ENCODE measurements at places on chromosomes 12 and 14. TPM values are rescaled to one million over a fixed set of nuclear protein-coding genes. Genes with fewer than 3 reads are reported as not detected.

DNA sequence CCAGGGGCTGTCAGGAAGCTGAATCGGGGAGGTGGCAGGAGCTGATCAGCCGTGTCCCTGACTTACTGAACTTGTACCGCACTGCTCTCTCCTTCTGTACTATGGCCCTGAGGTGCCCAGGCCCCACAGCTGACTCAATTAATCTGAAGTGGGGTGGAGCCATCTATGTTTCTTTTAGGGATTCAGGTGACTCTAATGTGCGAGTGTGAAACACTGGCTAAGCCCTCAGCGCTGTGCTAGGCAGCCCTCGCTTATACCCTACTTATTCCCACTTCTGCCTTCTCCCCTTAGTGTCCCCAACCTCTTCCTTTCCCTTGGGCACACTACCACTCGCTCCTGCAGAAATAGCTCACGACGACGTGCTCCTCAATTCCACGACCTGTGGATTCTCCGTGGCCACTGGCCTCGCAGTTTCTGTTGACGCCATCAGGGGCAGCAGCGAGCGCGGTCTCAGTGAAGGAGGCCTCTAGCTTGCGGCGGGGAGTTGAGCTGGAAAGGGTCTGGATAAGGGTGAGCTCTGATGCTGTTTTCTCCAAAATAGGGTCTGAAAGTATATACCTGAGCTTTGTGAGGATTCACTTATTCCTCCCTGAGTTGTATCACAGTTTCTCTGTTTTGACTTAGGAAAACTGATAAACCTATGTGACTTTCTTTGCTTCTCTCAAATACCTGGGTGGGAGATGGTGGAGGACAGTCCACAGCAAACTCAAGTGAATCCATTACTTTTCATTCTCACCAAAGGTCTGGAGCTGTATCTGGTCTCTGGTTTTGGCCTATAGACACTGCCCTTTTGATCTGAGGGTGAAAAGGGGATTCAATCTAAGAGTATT is 167.6 kb downstream of the SLC41A2 start:
- H3K4me3 ChIP-seq, result no peak overlapping the region
- DNase-seq, result peak; percentile 56
- H3K27ac ChIP-seq, result no peak overlapping the region

DNA sequence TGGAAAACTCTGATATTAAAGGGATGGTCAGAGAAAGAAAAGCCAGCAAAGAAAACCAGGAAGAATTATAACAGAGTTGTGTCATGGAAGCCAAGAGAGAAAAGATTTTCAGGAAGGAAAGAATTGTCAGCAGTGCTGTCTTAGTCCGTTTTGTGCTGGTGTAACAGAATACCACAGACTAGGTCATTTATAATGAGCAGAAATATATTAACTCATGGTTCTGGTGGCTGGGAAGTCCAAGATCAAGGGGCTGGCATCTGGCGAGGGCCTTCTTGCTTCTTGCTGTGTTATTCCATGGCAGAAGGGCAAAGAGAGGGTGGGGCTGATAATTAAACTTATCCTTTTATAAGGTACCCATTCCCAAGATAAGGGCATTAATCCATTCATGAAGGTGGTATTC is 6.4 kb upstream of the INHBE start:
- no peaks in the 10 kb centered on the region for H3K27me3 ChIP-seq
- no peaks in the 10 kb centered on the region for H3K36me3 ChIP-seq
- DNase-seq, result no peak
- H3K4me1 ChIP-seq, result peaks cover 9% of the 10 kb centered on the region

- H3K36me3 ChIP-seq, result no peaks in the 10 kb centered on the region
- H3K4me1 ChIP-seq, result no peaks in the 10 kb centered on the region
- DNase-seq, result no peak
- H3K4me3 ChIP-seq, result no peak overlapping the region
These were observed 52.2 kb downstream of the GOLGA5 start for GRCh38 chr14:92846162-92846897.

DNA sequence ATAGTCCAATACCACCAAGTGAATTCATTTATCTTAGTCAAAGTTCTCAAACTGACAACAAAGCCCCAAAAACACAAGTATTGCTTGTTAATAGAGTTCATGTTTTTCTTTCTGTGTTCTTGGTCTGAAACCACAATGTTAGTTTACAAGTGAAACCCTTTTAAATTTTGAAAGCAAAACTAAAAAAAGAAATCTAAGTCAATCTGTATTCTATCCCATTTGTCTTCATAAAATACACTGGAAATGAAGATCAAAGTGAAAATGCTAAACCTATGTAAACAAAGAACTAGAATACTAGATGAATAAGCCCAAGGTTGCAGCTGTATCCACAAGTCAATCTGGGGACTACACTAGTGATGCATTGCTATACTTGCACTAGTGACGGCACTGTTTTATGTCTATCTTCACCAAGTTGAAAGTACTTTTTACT is 10.4 kb downstream of the MAP4K5 start:
- H3K27me3 ChIP-seq, result no peaks in the 10 kb centered on the region
- DNase-seq, result no peak
- no peak overlapping the region for H3K27ac ChIP-seq
- H3K4me1 ChIP-seq, result peaks cover 36% of the 10 kb centered on the region

DNA sequence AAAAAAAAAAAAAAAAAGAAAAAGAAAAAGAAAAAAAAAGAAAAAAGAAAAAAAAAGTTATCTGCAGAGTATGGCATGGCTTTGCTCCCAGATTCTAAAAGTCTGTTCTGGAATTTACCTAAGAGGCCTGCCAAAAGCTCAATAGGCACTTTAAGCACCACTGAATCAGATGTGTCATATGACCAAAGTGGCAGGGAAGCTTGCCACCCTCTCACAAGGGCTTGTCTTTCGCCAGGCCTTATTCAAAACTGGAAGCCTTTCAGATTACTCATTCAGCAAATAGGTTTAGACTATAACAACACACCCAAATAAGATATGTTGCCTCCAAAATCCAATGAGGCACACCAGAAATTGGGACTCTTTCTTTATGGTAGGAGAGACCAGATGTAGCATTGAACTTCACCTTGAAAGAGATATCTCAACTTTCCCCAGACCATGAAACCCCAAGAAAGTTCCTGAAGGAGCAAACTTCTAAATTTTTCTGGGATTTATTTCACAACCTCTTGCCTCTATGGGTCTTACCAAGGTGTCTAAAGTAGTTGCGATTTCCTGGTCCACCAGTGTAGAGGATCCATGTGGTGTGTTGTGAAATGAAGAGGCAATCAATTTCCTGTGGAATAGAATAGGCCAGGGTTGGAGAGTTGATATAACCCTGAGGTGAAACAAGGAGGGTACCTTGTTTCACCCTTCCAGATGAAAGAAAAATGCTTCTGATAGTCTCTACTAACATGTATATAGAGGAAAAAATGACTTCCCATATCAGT is 218.8 kb downstream of the DAD1 start:
- H3K4me1 ChIP-seq, result peaks cover 12% of the 10 kb centered on the region
- no peak overlapping the region for H3K4me3 ChIP-seq
- DNase-seq, result no peak

GRCh38 chr14:33643426-33644181 is 307.3 kb downstream of the EGLN3 start:
- H3K4me1 ChIP-seq, result no peaks in the 10 kb centered on the region
- no peaks in the 10 kb centered on the region for H3K27me3 ChIP-seq
- no peak for DNase-seq
- H3K36me3 ChIP-seq, result no peaks in the 10 kb centered on the region
- H3K4me3 ChIP-seq, result no peak overlapping the region

DNA sequence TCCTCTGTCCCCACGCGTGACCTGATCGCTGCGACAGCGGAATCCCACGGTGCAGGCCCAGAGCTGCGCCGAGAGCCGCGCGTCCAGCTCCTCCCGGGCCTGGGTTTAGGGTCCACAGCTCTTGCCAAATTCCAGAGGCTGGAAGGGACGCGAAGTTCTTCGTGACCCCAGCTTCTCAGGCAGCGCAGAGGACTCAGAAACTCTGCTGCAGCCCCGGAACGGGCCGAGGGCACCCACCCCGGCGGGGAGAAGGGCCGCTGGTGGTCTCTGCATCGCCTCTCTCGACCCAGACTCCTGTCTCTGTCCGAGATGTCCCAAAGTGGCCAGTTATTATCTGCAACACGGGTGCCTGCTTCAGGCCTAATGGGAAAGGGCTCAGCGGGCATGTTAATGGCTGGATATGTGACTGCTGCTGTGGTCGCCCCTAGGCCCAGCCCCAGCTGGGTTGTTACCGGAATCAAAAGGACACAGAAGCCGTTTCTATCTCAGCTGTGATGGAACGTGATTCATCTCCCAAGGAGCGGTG is 236.4 kb downstream of the VRK1 start:
- H3K27ac ChIP-seq, result no peak overlapping the region
- peaks cover 60% of the 10 kb centered on the region for H3K27me3 ChIP-seq
- no peak overlapping the region for H3K4me3 ChIP-seq
- no peaks in the 10 kb centered on the region for H3K36me3 ChIP-seq

DNA sequence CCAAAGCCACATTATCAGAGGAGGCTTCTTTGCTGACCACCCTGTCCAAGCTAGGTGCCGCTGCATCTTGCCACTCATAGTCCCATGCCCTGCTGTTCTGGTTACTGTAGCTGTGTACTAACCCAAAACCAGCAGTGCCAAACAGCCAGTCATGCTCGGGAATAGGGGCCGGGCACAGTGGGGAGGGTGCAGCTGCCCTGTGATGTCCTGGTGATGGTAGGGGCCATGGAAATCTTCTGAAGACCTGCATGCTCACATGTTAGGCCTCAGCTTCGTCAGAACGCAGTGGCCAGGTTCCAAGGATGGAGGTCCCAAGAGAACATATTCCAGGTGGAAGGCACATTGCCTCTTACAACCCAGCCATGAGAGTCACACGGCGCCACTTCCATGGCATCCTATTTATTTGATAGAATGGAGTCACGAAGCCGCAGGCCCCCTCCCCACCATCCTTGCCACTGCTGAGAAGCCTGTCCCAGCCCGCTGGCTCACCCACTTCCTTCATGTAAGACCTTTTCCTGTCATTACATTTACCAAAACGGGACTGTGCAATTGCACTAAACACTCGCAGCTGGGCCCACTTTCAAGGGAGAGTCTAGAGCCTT is 48.5 kb downstream of the FAM222A start:
- no peak overlapping the region for H3K27ac ChIP-seq
- no peaks in the 10 kb centered on the region for H3K36me3 ChIP-seq
- no peaks in the 10 kb centered on the region for H3K27me3 ChIP-seq
- DNase-seq, result no peak
- peaks cover 17% of the 10 kb centered on the region for H3K4me1 ChIP-seq
- no peak overlapping the region for H3K4me3 ChIP-seq

- no peak overlapping the region for H3K27ac ChIP-seq
- H3K4me1 ChIP-seq, result no peaks in the 10 kb centered on the region
- no peaks in the 10 kb centered on the region for H3K36me3 ChIP-seq
- H3K27me3 ChIP-seq, result peaks cover 4% of the 10 kb centered on the region
- H3K4me3 ChIP-seq, result no peak overlapping the region
These were observed 58.7 kb downstream of the TUNAR start for GRCh38 chr14:95935228-95935822.

GRCh38 chr14:101854366-101854765 is 92.9 kb downstream of the PPP2R5C start:
- H3K36me3 ChIP-seq, result no peaks in the 10 kb centered on the region
- no peak overlapping the region for H3K4me3 ChIP-seq
- no peaks in the 10 kb centered on the region for H3K27me3 ChIP-seq
- H3K4me1 ChIP-seq, result peaks cover 58% of the 10 kb centered on the region

DNA sequence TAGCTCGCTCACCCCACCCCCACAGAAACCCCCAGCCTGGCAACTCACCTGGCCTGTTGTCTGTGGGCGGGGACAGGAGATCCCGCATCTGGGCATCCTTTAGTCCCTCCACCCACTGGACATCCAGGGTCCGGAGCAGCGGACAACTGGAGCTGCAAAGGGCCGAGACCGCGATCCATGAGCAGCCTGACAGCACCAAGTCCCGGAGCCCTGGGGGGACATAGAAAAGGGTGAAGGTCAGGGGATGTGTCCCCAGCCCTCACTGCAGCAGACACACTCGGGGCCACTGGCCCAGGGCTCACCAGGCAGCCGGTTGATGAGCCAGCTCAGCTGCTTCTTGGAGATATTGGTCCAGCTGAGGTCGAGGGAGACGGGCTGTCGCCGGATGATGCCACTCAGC is 40.9 kb downstream of the RNF34 start:
- H3K4me1 ChIP-seq, result peaks cover 10% of the 10 kb centered on the region
- DNase-seq, result no peak
- peaks cover 96% of the 10 kb centered on the region for H3K36me3 ChIP-seq
- H3K4me3 ChIP-seq, result no peak overlapping the region

DNA sequence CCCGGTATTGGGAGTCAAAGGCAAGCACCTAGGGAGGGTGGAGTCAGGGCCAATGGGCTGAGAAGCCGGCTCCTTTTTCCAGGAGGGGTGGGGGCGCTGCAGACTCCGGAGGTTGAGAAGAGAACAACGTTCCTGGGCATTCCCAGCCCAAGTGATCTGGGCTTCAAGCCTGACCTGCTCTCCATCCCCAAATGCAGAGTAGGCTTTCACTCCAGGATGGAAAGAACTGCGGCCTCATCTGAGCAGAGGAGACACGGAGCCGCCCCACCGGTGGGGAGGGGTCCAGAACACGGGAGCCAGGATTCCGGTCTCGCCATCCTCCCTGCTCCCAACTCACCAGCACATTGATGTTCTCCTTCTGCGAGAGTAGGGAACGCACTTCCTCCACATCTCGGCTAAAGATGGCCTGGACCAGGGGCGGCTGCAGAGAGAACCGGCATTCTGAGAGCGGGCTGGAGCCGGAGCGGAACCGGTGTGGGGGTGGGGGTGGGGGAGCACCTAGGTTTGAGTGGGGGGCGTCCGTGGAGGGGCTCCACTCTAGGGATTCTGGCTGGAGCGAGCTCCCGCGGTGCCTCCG is 605 bp downstream of the ANKRD52 start:
- H3K4me1 ChIP-seq, result peaks cover 28% of the 10 kb centered on the region
- H3K36me3 ChIP-seq, result peaks cover 45% of the 10 kb centered on the region
- H3K27me3 ChIP-seq, result no peaks in the 10 kb centered on the region

GRCh38 chr12:57741413-57741789 is 2.9 kb upstream of the AGAP2 start:
- no peak for DNase-seq
- no peak overlapping the region for H3K27ac ChIP-seq
- peak overlapping the region; percentile 26 for H3K4me3 ChIP-seq
- H3K4me1 ChIP-seq, result peaks cover 16% of the 10 kb centered on the region
- no peaks in the 10 kb centered on the region for H3K36me3 ChIP-seq

- no peaks in the 10 kb centered on the region for H3K36me3 ChIP-seq
- H3K27me3 ChIP-seq, result peaks cover 5% of the 10 kb centered on the region
- no peak overlapping the region for H3K4me3 ChIP-seq
- DNase-seq, result no peak
- no peaks in the 10 kb centered on the region for H3K4me1 ChIP-seq
These were observed 605.4 kb downstream of the MED13L start for GRCh38 chr12:115672086-115672485.

DNA sequence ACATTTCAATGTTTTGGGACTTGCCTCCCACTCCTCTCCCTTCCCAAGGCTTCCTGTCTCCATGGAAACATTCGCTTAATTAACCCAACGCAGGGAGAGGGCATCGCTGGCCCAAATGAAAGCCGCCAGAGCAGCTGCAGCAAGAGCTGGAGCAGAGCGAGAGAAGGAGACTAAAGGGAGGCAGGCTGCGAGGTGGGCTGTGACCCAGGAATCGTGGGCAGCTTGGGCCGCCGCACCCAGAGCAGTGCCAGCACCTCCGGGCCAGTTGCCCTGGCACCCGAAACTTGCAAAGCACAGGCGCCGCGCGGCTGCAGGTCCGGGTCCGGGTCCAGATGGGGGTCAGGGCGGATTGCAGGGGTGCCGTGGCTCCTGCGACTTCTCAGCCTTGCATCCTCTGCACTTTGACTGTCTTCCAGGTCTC is 43.5 kb upstream of the PTPRQ start:
- H3K4me3 ChIP-seq, result no peak overlapping the region
- H3K27me3 ChIP-seq, result no peaks in the 10 kb centered on the region
- H3K4me1 ChIP-seq, result no peaks in the 10 kb centered on the region
- H3K36me3 ChIP-seq, result no peaks in the 10 kb centered on the region

APOF gene
- not detected for total RNA-seq

NRL gene
- total RNA-seq, result 2.0 TPM

SERPINA12 gene
- total RNA-seq, result not detected

GPR137C gene
- 1.0 TPM for total RNA-seq

KRT2 gene
- total RNA-seq, result not detected

SLC38A1 gene
- total RNA-seq, result 139 TPM

ENDOU gene
- total RNA-seq, result 0.34 TPM

Data from heart right ventricle (tissue), 16 donors.